ENCODE measurements at places on chromosomes 3 and 15.

GRCh38 chr3:66106788-66107187, 68.1 kb upstream of the MAGI1 start:
- DNase-seq = no peak

DNA sequence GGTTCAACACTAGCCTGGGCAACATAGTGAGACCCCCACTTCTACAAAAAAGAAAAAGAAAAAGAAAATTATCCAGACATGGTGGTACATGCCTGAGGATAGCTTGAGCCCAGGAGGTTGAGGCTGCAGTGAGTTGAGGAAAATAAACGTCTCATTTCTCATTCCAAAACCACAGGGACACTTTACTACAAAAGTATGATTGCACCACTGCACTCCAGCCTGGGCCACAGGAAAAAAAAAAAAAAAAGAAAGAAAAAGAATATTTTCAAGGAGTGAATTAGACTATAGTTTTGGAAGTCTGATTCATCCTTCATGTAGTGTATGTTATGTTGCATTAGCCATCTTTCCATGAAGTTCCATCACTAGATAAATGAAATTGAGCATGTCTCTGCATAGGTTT, 149.5 kb upstream of the THBS1 start:
- no peak for DNase-seq

GRCh38 chr3:31011380-31011779, 116.9 kb upstream of the GADL1 start:
- no peak for DNase-seq

GRCh38 chr3:125059488-125060245, 3.9 kb upstream of the HEG1 start:
- no peak for DNase-seq

GRCh38 chr15:96716075-96716474, 385.6 kb downstream of the NR2F2 start:
- DNase-seq = no peak

GRCh38 chr15:49190586-49190985, 20.5 kb downstream of the GALK2 start:
- DNase-seq = no peak

DNA sequence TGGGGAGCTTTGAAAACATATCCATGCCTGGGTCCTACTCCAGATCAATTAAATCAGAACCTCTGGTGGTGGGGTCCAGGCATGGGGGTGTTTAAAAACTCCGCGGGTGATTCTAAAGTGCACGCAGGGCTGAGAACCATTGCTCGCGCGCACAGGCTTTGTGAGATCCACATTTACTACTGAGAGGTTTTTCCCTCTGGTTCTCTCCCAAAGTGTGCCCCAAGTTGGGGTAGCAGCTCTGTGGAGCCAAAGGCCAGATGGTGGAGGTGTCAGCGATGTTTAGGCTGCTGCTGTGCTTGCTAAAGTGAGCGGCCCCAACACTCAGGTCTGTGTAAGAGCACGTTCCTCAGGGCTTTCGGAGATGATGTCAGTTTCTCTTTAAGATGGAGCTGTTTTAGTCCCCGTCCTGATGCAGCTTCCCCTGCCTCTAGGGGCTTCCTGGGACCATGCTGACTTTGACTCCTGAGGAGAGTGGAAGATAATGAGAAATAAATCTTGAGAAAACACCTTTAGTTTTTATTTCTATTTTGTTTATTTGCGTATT, 13.4 kb upstream of the MAGEF1 start:
- no peak for DNase-seq

GRCh38 chr15:26624128-26624527, 148.7 kb downstream of the GABRB3 start:
- no peak for DNase-seq

DNA sequence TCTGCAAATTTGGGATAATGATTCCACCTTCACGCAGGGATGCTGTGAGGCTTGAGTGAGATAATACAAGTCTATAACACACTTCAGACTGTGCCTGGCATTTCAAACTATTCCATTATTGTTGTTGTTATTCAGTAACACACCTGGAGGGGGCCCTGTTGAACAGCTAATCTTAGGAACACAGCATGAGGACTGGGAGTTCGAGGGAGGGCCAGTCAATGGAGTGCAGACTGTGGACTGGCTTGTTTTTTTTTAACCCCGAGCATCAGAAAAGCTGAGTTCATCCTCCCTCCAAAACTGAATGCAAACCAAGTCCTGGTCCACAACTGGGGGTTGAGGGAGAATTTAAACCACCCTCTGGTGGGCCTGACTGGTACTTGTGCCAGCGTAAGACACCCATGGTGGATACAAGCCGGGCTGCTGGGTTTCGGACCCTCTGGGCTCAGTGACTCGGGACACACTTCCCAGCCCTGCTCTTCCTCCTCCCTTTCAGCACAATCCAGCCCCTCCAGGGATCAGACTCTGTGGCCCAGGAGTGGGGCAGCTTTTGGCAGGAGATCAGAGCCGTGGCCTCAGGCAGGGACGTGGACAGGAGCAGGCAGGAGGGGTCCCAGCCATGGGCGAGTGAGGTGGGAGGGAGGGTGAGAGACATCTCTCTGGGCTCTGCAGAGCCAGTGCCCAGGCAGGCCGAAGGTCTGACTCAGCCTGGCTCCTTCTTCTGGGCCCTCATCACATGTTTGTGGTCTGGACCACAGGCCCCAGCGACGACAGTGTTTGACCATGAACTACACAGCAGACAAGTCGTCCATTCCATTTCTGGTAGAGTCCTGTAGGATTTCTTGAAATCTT, 36.3 kb upstream of the MEX3B start:
- DNase-seq = no peak

- DNase-seq = no peak
These were observed 354.4 kb downstream of the NTRK3 start for GRCh38 chr15:87901926-87902690.

DNA sequence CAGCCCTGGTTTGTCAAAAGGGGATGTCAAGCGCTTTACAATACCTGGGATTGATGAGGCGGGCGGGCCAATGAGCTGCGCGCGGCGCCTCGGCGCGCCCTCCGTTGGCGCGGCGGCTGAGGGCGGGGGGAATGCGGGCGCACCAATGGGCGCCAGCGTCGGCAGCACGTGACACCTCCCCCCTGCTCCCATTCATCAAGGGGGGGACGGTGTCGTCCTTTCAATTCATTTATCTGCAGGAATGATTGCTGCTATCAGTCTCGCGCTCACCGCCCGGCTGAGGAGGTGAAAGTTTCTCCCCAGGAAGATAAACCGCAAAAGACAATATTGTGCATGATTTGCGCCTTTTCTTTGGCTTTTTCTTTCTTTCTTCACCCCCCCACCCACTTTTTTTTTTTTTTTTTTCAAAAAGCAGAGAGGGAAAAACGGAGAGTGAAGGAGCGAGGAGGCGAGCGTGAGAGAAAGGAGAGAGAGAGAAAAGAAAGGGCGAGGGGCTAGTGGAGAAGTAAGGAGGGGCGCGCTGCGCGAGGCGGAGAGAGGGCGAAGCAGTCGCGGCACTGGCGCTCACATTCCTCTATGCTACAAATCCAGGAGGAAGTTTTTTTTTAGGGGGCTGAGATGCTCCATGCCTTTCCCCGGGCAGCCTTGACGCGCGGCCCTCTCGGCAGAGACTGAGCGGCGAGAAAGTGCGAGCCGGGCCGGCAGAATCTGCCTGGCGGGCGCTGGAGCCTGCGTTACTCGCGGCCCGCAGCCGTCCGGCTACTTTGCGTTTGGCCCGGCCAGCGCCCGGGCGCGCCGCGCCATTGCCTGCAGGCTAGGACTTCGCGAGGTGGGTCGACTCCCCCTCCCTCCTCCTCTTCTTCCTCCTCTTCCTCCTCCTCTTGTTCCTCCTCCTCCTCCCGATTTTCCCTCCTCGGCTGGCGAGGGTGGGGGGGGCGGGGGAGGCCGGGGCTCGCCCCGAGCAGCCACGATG, at the start of gene ZIC1:
Gene ZIC1, plus strand, starts transcription at position 223 of the 973 bp plus-strand sequence. Its CDS starts 748 bp downstream, at position 971.
- no peak for DNase-seq

- DNase-seq = no peak
These were observed 14.4 kb upstream of the CSK start for GRCh38 chr15:74767167-74768098.

GRCh38 chr3:58965865-58966264, 84.0 kb downstream of the CFAP20DC start:
- DNase-seq = no peak

GRCh38 chr15:38707802-38708671, 143.4 kb upstream of the RASGRP1 start:
- DNase-seq = peak; percentile 50

- DNase-seq = no peak
These were observed 983 bp upstream of the ALDH1A3 start for GRCh38 chr15:100878648-100879047.

- no peak for DNase-seq
These were observed 68.8 kb downstream of the TCF12 start for GRCh38 chr15:56987286-56987685.

GRCh38 chr3:52245322-52246263, at the start of gene PPM1M:
TSS of gene PPM1M (plus strand) at chr3:52245759. CDS start at chr3:52245825, 66 bp downstream.
- DNase-seq = no peak

DNA sequence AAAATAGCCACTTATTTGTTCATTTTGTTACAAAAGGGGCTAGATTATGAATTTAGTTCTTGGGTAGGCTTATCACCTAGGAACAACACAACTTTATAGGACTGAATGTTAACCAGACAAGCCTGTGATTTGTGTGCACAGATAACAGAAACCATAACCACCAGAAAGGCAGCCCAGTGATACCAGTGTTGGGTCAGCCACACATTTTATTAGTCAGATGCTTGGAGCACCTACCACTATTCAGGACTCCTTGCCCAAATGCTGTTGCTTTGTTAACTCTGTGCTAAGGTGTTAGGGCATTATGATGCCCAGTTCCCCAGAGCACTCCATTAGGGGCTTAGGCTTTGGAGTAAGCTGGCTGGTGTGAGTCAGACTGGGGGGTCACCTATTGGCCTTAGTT, 22.5 kb downstream of the PLCL2 start:
- DNase-seq = no peak

DNA sequence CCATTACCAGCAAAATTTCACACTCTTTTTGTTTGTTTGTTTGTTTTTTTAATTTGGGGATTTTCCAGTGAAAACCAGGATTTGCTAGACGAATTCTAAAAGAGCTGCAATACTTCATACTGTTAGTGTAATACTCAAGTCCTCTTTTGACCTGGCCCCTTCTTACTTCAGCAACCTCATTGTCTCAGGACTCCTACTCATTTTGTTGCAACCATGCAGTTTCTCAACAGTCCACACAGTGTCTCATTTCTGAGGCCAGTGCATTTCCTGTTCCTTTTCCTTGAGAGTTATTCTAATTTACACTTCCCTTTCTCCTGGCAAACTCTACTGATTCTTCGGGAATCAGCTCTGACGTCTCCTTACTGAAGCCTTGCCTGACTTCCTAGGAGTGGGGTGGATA, 35.6 kb downstream of the NSUN3 start:
- DNase-seq = no peak

GRCh38 chr15:75843678-75844581, 683 bp downstream of the UBE2Q2 start:
- DNase-seq = peak; percentile 55

- DNase-seq = no peak
These were observed 102.9 kb downstream of the CHST2 start for GRCh38 chr3:143222505-143222904.

DNA sequence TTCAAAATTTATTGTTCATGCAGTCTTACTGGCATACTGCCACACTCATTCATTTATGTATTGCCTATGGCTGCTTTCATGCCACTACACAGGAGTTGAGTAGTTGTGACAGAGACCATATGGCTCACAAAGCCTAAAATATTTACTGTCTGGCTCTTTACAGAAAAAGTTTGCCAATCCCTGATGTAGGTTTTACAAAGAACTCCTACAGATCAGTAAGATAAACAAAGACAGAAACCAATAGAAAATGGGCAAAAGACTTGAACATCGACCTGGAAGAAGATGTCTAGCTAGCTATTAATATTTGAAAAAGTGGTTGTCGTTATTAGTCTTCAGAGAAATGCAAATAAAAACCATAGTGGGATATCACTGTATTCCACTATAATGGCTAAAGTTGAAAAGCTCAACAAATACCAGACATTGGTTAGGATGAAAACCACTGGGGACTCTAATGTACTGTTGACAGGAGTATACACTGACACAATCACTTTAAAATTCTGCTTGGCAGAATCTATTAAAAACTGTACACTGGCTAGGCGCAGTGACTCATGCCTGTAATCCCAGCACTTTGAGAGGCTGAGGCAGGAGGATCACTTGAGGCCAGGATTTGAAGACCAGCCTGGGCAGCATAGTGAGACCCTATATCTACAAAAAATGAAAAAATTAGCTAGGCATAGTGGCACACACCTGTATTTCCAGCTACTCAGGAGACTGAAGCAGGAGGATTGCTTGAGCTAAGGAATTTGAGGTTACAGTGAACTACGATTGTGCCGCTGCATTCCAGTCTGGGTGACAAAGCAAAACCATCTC, 87.7 kb downstream of the NEO1 start:
- no peak for DNase-seq

- DNase-seq = no peak
These were observed 135.0 kb downstream of the VPS8 start for GRCh38 chr3:184946917-184947316.

DNA sequence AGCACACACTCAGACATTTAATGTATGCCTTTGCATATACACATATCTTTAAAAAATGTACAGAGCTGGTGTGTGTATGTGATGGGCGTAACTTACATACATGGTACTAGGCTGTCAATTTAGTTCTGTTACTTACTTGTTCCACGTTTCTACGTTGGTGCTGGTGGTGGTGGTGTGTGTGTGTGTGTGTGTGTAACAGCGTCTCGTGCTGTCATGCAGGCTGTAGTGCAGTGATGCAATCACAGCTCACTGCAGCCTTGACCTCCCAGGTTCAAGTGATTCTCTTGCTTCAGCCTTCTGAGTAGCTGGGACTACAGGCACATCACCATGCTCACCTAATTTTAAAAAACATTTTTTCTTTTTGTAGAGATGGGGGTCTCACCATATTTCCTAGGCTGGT, 64.2 kb downstream of the ISG20 start:
- DNase-seq = no peak

All from thymus (tissue), 14 donors.